ENCODE measurements at places on chromosomes 5 and 9.

DNA sequence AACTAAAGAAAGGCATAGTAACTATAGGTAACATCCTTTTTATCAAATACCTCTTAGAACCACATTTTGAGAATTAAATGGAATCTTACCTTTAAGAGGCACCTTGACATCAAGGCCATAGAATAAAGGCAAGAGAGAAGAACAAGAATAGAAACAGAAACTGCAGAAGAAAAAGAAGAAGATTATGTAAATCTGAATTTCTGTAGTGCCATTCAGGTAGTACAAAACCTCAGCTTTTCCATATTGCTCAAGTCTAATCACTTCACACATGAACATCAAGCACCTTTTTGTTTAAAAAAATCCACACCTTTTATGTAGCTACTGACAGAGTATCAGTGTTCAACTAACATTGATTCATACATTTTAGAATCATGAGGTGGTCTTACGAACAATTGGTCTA lies 91.8 kb upstream of the DPYSL3 start:
- no peak for DNase-seq

- DNase-seq = peak; percentile 39
Observed at GRCh38 chr5:43555895-43556606, 826 bp downstream of the PAIP1 start.

DNA sequence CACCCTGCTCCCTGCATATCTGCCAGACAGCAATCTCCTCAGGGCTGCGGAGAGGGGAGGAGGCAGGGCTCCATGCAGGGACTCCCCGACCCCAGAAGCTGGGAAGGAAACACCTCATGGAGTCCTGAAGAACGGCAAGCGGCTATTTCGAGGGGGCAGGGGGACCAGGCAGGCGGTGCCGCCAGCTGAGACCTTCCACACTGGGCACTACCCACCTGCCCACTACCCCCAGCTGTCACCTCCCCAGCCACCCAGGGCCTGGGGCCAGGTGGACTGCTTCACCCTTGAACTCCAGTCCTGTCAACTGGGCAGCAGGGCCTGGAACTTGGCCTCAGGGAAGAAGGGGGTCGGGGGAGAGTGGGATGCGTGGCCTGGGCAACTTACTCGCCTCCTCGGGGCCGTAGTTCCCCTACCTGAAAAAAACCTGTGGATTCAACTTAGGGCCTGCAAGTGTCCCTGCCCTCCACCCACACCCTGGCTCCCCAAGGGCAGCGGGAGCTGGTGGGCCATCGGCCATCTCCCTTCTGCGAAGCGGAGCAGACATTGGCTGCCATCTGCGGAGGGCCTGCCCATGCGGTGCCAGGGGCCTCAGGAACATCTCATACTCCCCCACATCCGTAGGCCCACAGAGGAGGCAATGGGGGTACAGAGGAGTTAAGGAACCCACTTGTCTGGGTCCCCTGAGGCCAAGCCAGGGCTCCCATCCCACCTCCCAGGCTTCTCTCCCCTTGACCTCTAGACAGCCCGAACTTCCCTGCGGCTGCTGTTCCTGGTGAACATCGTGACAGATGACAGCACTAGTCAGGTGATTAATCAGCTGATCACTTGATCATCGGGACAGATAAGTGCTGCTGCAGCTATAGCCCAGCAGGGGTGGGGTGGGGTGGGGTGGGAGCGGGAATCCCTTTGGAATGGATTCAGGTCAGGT lies 18.5 kb upstream of the RALGDS start:
- DNase-seq = no peak

DNA sequence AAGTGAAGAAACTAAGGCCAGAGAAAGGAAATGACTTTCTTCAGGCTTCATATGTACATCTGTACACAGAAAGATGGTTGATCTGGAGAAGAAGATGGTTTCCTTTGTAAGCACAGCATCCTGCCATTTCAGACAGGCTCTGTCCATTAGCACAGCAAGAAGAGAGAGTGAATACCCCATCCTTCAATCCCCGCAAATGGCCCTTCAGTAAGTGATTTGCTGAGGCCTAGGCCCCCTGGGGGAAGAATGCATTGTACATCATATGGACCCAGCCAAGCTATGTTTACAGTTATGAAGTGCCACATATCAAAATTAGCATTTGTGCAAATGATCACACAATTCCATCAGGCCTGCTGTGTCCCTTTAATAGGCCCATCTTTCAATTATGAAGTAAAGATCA lies 657.4 kb downstream of the BRINP1 start:
- DNase-seq = no peak

DNA sequence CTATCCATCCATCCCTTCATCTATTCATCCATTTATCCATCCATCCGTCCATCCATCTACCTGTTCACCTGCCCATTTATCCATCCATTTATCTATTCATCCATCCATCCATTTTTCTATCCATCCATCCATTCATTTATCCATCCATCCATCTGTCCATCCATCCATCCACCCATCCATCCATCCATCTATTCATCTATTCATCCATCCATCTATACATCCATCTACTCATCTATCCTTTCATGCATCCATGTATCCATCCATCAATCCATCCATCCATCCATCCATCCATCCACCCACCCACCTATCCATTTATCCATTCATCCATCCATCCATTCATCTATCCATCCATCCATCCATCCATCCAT lies 10.8 kb downstream of the COL27A1 start:
- no peak for DNase-seq

- DNase-seq = no peak
Observed at GRCh38 chr5:151014680-151015343, 5.6 kb upstream of the GPX3 start.

- no peak for DNase-seq
Observed at GRCh38 chr5:53575831-53576230, 15.4 kb downstream of the NDUFS4 start.

- no peak for DNase-seq
Observed at GRCh38 chr5:105872569-105873270, 1798.0 kb downstream of the EFNA5 start.

GRCh38 chr5:125587631-125588030 lies 835.6 kb upstream of the GRAMD2B start:
- no peak for DNase-seq

DNA sequence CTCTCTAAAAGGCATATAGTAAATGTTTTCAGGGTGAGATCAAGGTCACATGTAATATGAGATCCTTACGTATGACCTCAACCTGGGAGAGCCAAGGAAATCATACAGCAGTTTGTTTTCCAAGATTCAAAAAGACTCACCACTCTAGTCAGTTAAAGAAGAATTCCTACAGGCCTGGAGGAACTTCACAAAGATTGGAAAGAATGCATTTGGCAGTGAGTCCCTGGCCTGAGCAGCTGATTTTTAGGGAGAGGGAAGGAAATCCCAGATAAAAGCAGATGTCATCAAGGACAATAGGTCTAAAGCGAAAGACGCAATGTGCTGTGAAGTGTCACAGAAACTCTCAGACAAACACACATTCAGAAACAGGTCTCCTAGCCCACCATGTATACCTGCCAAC lies 424.0 kb upstream of the ZNF462 start:
- DNase-seq = no peak

GRCh38 chr5:137141779-137142178 lies 357.3 kb downstream of the SPOCK1 start:
- DNase-seq = peak; percentile 65

DNA sequence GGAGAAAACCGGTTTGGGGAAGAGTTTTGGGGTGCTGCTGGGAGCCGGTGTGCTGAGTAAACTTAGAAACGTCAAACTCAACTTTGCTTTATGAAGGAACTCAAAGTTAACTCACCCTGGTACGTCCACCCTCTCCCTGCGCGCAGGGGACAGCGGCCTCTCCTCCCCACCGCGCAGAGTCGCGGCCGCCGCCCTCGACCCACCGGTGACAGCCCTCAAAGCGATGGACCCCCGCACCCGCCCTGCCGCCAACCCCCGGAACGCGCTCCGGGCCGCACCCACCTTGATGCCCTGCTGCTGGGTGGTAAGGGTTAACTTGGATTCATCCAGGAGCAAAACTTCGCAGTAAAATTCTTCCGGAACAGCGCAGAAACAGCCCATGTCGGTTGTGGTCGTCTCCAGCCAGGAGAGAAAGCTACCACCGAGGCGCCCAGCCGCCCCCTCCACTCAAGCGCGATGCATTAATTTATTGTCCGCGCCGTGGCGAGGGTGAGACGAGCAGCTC lies 366 bp downstream of the EPB41L4A start:
- no peak for DNase-seq

DNA sequence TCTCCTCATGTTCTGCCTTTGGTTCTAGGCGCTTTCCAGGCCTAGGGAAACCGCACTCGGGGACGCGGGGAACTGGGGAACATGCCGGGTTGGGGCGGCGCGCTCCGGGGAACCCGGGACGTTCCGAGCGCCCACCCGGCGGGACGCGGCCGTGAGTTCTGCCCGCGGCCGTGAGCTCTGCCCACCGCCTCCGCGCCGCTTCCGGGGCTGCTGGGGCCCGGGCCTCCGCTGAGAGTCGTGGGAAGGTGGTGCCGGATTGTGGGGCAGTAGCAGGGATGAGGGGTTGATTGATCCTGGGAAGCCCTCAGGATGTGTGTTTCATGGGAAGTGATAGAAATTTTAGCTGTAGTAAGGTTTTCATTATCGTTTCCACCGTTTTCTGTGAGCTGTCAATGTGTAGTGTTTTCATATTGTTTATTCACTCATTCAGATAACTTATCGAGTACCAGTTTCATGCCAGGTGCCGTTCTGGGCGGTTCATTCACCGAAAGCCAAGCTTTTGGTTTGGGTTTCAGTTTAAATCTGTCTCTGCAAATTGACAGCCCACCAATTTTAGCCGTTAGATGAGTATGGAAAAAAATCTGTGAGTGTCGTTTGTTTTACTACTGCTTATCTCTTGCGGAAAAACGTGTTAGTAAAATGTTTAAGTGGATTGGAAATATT lies 657 bp downstream of the MTRR start:
- peak; percentile 27 for DNase-seq

DNA sequence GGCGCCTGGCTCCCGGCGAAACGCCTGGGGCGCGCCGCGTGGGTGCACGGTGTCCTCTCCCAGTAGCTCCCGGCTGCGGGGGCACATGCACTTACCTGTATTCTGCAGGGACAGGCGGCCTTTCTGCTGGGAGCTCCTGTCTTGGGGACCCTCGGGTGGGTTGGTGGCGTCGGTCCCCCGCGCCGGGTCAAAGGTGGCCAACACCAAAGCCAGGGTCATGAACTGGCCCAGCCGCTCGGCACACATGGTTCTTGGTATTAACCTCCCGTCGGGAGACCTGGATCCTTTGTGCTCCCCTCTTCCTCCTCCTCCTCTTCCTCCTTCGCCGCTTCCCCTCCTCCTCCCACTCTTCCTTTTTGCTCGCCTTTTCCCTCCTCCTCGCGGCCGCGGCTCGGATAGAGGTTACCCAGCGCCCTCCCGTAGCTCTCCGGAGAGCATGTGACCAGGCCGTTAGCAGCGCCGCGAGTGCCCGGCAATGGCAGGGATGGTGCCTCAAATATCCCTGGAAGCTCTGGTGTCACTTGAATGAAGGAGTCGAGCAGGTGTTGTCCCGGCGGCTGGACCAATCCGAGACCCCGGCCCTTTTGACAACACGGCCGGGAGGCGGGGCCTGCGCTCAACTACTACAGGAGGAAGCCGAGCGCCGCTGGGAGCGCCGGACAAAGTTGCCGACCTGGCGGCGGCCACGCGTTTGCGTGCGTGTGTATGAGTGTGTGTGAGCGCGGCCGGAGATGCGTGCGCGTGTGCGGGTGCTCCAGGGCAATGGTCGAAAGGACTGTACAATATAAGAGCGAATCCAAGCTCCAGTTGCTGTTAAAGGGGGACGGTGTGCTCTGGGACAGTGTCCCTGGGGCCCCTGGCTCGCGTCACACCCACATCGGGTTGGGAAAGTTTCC lies at the start of gene STC2:
Gene STC2 (minus strand): TSS at position 467 of the 896 bp plus-strand sequence. CDS start 221 bp downstream, at position 246.
- peak; percentile 93 for DNase-seq

DNA sequence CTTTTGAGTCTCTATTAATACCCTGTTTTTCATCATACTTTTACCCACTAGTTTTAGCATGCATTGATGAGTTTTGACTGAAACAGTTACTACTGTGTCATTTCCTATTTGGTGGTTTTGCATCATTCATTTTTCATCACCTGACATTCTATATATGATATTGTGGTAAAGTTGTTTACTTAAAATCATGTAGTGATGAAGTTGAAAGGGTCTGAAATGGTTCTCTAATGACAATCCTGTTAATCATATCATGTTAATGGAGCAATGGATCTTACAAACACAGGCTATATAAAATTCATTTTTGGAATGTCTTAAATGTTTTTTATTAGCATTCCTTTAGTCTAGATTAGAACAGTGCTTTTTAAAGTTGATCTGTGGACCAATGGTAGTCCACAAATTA lies 84.1 kb downstream of the ERBIN start:
- DNase-seq = no peak

DNA sequence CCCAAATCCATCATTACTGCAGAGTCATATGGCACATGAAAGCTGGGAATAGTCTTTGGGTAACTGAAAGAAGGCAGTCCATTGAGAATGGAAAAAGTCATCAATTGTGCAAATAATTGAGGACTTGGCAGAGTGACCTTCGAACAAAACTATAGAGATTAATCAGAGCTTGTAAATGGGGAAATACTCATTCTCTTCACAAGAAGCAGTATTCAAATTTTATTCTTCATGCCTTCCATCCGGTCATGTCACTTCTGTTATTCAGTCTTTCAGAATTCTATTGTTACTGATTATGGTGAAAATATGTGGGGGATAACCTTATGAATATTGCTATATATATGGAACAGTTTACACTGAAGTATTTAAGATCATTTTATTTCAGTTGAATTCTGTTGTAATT lies 8.1 kb downstream of the RGMB start:
- DNase-seq = no peak

DNA sequence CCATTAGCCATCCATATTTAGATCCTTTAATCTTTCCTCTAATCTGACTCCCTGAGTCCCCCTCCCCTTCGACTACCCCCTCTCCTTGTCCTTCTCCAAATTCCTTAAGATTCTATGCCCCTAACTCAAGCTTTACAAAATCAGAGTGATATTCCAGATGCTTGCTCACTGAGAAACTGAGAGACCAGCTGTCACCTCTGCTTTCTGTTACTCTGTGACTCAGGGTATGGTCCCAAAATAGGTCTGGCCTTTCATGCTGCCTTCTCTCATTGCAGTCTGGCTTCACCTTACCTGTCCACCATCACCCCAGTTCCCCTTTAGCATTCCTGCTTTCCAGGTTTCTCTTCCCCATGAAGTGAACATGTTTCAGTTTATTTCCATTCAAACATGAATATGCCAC lies 383.3 kb upstream of the SLC30A5 start:
- no peak for DNase-seq

DNA sequence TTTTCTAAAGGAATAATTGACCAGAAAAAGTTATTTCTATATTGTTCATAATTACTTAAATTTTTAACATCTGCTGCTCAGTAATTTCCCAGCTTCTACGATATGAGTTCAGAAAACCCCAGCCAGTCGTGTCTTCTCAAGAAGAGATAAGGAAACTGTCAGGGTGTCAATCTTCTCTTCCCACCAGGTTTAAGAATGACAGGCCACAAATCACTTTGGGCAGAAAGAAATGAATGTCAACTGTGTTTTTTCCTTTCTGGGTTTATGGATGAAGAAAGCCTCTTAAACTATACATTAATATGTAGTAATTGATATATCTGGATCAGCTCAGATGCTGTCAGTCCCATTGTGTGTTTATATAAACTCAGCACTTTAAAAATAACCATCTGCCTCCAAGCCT lies 453.2 kb upstream of the NUDT12 start:
- no peak for DNase-seq

- DNase-seq = no peak
Observed at GRCh38 chr5:66224274-66224673, 80.2 kb downstream of the SREK1 start.
